Stimulated activated CD8-positive, alpha-beta memory T cell treated with anti-CD3 and anti-CD28 coated beads, Interleukin-15, amount 100 ng/mL, for 4 hours (primary cell): ENCODE measurements at places on chromosomes 12 and 14.

DNA sequence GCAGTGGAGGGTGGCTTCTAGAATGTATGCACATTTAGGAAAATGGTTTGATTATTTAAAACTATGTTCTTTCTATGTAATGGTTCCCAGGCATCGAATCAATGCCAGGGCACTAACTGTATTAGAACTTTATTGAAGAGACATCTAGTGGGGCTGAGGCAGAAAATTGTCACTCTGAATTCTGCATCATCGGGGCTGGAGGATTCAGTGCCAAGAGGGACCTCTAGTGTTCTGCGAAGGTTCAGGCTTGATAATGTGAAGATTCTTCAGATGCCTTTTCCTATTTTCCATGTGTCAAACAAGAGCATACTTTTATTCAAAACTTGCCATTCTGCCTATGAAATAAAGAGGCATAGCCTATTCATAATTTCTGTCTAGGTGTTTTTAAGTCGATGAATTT, 146.3 kb downstream of the CAND1 start:
- DNase-seq, result no peak

DNA sequence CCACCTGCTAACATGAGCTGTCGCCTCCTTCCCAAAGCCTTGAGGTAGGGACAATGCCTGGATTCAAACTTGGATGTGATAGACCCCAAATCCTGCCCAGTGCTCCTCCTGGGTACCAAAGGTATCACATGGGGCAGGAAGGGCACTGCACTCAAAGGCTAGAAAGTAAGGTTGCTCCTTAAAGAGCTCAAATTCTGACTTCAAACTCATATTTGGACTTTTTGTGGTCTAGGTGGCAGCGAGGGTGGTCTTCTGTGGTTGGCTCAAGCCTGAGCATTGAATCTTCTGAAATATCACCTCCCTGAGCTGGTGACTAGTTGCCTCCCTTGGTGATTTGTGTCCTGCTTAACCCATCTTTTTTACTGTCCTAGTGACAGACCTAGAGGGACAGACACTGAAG, 8.3 kb upstream of the RNASE4 start:
- no peak for DNase-seq

DNA sequence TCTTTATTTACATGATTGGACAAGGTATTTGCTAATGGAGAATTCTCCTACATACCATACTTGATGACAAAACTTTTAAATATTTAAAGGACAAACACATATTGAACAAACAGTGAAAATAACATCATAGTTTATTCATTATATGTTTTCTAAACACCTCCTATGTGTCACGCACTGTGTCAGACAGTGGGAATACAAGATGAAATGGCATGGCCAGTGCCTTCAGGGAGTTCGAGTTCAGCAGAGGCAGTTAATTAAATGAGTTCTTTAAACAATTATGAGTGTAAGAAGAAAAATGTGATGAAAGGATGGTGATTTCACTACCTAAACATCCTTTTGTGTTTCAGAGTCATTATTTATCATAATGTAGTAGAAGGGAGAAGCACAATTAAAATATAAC, 159.8 kb downstream of the KCNH5 start:
- no peak for DNase-seq

DNA sequence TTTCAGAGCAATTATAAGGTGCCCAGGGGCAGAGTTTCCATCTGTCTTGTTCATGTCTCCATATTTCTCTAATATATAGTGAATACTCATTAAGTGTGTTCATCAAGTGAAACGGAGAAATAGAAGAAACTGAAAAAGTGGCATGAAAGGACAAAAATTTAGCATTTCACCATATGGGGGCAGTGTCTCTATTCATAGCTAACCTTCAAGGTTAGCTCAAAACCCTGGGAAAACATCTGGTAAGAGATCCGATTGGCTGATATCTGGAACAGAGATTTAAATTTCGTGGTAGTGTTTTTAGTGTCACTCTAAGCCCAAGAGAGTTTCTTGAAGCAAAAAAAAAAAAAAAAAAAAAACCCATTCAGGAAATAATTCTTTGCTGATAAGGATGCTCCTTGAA, 367.5 kb downstream of the DAD1 start:
- DNase-seq, result no peak

DNA sequence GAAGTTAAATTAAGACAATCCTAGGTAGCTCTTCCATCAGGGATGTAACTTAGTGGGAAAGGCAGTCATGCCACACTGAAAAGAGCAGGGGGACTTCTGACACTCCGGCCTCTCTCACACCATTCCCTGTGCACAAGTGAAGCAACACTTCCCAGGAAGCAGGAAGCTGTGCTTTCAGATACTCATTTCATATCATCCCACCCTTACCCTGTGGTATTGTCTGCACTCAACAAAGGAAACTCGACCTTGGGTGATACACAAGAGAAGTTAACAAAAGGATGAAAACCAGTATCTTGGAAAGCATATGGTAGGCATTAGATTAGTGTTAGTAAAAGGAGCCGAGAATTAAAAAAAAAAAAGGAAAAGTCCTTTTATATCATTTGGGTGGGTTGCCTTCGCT, 61.3 kb upstream of the MDM1 start:
- DNase-seq, result no peak

GRCh38 chr12:79737875-79738718, 47.3 kb upstream of the PAWR start:
- DNase-seq, result no peak

DNA sequence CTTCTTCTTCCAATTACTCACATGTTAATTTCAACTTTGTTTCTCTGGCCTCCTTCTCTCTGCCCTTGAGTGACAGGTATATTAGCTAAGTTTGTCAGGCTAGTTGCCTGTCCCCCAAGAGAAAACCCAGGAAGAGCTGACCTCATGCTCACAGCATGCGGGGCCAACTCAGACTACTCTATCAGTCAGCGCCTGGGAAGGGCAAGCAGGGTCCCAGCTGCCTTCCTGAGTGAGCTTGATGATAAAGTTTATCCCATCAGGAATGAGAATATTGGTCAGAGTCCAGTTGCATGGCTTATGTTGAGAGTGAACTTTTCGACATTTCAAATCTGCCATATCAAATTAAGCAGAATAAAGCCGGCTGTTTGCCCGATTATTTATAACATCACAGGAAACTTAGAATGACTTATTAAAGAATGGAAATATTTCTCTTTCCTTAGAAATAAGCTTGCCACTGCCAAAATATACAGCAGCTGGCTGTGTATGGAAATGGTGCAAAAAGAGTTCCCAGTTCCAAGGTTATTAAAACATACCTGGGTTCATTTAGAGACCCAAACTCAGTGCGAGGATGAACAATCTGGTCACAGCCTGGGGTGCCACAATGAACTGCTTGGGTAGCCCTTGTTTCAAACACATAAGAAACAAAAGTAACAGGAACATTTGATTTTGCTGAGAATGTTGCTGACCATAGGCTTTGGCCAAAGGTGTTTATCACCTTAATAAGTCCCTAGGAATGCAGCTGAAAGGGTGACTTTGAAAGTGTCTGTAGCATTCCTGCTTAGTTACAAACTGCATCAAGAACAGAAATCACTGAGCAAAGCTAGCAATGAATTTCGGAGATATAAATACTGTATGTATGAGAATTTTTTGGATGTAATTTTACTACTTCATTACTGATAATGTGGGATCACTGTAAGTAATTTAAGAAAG, 1553.8 kb upstream of the FLRT2 start:
- no peak for DNase-seq

- no peak for DNase-seq
Observed at GRCh38 chr14:88188745-88189416, 134.2 kb downstream of the KCNK10 start.

- DNase-seq, result no peak
Observed at GRCh38 chr12:123133701-123134100, 17.2 kb downstream of the PITPNM2 start.

GRCh38 chr12:122738571-122738970, 7.9 kb upstream of the HCAR1 start:
- no peak for DNase-seq

DNA sequence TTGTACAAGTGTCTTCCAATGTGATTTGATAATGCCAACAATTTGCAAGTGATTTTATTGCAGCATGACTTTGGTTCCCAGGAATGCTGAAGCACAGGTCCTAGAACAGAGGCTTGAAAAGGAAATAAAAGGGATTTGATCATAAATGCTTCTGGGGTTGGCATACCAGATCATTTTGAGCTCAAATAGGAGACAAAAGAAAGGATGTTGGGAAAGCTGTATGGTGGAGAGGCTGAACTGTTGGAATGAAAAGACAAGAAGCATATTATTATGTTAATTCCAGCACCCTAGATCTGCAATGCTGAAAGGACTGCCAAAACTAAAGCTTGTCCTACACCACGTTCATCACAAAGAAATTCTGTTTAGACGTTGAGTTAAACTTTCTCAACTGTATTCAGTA, 143.1 kb downstream of the BICD1 start:
- DNase-seq, result no peak

- DNase-seq, result no peak
Observed at GRCh38 chr12:88520436-88520820, 59.8 kb downstream of the KITLG start.

DNA sequence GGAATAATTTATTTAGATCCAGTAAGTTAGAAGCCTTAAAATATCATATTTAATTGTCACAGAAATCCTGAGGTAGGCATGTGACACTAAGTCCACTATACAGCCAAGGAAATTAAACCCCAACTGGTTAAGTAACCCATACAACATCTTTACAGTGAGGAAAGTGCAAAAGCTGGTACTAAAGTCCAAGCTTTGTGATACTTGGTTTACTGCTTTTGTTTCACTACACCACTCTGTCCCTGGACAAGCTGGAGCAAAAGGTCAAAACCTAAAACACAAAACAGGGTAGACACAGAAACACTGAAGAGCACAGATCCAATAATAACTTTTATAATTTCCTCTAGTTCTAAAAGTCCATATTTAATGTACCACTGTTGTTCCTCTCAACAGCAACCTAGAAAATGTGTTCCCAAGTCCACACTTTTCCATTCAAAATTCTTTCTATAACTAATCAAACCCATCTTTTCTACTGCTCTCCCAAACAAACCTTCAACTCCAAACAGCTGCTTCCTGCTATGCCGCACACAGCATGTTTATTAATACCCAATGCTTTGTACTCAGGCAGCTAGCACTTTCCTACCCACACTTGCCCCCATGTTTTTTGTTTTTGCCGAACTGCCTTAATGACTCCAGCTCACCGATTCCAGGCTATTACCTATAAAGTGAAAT, 90.9 kb downstream of the MED13L start:
- DNase-seq, result no peak

- DNase-seq, result no peak
Observed at GRCh38 chr12:83759906-83760305, 1073.2 kb downstream of the TMTC2 start.

- no peak for DNase-seq
Observed at GRCh38 chr12:19561411-19561961, 122.2 kb downstream of the AEBP2 start.

DNA sequence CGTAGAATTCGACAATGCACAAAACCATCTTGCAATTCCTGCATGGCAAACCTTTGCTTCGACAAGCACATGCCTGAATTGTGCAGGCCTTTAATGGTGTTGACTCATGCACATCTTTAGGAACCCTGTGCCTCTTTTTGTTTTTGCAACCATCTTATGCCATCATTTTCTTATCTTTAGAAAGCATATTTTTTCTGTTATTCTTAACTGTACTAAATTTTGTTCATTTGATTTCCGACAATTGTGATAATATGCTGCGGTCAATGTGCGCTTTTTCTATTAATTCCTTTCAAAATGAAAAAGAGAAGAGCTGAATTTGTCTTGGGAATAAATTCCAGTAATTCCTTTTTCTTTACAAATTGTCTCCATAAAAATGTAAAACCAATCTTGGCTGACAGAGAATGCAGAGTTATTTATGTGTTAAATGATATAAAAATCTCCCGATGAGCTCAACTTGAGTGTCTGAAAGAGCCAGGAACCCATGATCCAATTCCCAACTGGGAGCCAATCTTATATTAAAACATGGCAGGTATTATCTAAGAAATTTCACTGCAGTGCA, 20.1 kb upstream of the CDK17 start:
- no peak for DNase-seq

- DNase-seq, result no peak
Observed at GRCh38 chr14:100898465-100898864, 5.1 kb downstream of the RTL1 start.

DNA sequence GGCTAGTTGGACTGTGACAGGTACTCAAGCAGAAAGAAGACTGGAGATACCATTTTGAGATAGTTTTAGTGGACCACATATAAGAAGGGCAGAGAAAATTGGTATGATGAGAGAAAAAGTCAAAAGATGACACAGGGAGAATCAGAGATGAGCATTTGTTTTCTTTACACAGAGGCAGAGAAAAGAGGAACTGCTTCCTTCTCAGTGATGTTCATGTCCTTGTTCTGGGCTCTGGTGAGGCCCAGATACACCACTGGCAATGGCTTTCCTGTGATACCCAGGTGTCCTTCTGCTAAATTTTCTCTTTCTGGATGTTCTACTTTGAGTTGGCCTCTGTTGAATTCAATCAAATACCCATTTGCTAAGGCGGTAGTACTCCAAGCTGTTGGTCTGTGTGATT, 1782.7 kb upstream of the SEL1L start:
- no peak for DNase-seq

- no peak for DNase-seq
Observed at GRCh38 chr14:100325231-100325632, 2.1 kb downstream of the SLC25A47 start.

DNA sequence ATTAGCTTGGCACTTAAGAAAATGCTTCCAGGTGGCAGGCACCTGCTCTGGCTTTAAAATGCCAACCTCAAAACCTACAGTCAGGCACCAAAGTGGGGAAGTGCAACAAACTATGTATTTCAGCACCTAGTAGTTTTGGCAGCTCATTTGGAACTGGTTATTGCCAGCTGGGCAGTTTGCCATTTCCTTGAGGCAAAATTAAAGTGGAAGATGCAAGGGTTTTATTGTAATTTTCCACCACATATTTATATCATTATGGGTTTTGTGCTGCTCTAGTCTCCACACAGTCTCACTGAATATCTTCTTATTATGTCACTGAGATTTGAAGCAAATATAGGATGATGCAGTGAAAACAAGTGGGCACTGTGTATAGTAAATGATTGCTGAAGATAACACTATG, 117.0 kb downstream of the PRKD1 start:
- DNase-seq, result no peak

DNA sequence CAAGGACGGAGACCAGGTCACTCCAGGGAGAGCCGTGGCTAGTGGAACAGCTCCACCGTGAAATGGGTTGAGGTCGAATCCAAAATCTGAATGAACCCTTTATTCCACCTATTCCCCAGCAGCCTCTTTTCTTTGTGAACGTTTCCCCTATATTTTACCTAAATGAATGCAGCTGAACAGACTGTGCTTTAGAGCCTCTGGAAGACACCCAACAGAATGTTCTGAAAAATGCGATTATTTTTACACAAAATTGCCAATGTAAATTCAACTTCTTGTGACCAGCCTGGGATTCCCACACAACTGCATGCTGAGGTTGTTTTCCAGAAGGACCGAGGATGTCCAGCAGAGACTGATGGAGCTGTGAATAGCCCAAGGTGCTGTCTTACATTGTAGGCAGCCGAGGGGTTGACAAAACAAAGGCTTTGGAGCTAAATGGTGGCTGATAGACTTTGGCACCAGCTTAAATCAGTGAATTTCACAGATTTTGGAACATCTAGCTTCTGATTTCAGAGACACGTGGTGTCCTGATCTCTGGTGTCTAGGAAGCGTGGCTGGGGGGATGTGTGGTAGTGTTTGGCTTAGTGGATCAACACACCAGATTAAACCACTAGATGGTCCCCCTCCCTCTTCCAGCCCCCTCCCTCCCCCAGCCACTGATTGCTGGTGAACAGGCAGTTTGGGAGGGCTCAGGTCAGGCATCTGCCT, 150.4 kb downstream of the ZNF664 start:
- DNase-seq, result no peak

- no peak for DNase-seq
Observed at GRCh38 chr12:117140397-117141096, 41.3 kb upstream of the TESC start.
